ENCODE measurements at places on chromosomes 2 and 18.

DNA sequence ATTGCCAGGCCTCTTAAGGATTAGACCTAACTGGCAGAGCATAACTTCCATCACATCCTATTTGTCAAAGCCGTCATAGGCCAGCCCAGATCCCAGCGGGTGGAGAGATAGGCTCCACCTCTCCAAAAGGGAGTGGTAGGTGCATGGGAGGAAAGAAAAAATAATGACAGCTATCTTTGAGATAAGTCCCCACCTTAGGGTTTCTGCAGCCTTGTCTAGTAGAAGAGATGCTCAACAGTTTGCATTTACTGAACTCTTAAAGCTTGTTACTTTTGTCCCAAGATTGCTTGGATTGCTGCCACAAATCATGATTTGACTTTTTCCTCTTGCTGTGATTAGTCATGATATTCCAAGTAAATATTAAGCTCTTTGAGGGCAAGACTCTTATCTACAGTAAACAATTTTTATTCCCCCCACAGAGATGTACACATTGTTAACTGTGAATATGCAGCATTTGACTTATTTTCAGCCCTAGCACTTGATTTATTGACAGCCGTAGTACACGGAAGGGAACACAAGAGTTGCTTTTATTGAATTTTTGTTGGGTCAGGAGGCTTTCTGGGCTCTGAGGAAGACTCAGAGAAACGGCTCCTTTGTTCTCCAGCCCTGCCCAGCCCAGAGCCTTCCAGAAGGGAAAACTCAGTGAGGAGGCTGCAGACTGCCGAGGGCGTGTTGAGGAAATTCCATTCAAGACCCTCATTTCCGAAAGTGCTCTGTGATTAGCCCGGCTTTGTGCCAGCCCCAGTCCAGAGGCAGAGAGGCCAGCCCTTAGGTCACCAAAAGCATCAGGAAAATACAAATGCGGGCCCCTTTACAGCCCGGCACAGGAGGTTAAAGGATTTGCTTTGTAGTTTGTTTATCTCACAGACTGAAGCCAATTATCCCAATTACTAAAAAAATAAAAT, 75.5 kb upstream of the ZNF532 start:
- no peak for DNase-seq

GRCh38 chr2:41595240-41595639, 452.6 kb upstream of the PKDCC start:
- DNase-seq: no peak

- DNase-seq: no peak
Measured at GRCh38 chr2:145068509-145068908, 548.6 kb upstream of the ZEB2 start.

- DNase-seq: no peak
Measured at GRCh38 chr2:241489733-241490680, 18.4 kb downstream of the STK25 start.

DNA sequence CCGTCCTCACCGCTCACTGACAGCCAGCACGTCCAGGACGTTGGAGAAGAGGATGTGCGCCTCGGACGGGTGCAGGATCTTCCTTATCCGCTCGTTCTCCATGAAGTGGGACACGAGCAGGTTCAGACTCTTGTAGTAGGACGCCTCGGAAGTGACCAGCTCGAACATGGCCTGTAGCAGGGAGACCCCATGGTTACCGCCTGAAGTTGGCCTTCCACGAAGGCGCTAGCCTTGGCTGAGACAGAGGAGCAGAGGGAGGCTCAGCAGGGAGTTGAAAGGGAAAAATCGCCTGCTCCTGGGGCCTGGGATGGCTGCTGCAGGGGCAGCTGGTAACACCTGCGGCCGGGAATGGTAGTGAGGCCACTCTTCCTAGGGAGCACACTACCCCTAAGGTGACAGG, 24.7 kb downstream of the SNORC start:
- DNase-seq: no peak

DNA sequence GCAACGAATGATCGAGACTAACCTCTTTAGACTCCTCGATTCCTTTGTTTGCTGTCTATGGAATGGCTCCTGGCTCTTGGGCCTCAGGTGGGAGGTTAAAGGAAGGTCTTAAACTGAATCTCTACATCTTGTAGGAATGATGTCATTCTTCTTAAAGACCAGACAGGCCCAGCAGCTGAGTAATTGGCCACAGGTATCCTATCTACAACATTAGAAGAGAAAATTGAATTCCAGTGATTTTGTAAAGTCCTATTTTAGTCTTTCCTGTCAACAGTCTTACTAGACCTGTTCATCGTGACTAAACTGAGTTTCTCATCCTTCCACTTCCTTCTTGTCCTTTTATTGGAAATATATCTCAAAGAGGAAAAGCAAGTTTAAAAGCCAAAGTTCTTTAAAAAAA, 274.8 kb downstream of the ALPK2 start:
- no peak for DNase-seq

DNA sequence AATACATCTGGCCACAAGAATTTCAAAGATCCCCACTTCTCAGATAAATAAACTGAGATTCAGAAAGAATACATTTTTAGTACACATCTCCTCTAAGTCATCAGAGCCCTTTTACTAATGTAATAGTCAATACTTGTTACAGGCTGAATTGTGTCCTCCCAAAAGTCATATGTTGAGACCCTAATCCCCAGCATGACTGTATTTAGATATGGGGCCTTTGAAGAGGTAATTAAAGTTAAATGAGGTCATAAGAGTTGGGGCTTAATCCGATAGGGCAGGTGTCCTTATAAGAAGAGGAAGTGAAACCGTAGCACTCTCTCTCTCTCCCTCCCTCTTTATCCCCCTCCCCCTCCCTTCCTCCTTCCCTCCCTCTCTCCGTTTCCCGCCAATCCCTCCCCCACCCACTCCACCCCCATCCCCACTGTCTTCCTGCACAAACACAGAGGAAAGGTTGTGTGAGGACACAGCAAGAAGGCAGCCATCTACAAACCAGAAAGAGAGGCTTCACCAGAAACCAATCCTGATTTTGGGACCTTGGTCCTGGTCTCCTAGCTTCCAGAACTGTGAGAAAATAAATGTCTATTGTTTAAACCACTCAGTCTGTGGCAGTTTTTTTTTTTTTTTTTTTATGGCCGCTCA, 66.6 kb upstream of the ZNF397 start:
- no peak for DNase-seq

GRCh38 chr2:158882297-158882696, 86.1 kb upstream of the TANC1 start:
- DNase-seq: no peak

GRCh38 chr2:223538920-223539440, 63.2 kb downstream of the SCG2 start:
- DNase-seq: no peak

DNA sequence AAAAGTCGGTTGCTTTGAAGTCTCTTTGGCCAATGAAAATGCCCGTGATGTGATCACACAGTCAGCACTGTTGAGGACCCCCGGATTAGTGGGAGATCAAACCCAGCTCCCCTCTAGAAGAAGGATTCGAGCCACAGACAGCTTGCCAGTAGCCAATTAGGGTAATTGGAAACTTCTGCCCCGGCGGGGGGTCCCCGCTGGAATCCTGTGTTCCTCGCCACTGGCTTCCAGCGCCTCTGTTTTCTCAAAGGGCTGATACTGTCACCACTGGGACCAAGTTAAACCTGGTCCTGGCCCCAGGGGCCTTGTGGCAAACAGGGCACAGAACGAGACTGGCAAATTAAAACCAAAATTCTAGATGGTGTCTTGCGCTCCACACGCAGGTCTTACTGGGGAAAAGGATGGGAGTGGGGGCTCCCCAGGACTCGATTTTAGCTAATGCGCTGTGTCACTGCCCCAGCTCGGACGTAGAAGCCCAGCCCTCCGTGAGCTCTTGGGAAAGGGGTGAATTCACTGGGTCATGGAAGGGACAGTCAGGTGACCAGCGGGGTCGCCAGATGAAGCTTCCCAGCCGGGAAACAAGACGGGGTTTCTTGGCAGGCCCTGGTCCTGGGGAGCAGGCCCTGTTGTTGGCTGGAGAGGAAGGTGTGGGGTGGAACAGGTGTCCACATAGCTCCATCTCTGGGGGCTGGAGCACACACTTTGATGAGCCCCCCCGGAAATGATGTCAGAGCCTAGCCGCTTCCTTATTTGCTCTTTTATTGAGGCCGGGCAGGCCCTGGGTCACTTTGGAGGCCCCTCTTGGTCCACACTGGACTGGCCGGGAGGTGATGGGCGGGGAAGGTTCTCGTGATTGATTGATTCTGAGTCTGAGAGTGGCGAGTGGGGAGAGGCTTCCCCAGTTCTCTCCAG, 90.2 kb downstream of the SMAD7 start:
- no peak for DNase-seq

DNA sequence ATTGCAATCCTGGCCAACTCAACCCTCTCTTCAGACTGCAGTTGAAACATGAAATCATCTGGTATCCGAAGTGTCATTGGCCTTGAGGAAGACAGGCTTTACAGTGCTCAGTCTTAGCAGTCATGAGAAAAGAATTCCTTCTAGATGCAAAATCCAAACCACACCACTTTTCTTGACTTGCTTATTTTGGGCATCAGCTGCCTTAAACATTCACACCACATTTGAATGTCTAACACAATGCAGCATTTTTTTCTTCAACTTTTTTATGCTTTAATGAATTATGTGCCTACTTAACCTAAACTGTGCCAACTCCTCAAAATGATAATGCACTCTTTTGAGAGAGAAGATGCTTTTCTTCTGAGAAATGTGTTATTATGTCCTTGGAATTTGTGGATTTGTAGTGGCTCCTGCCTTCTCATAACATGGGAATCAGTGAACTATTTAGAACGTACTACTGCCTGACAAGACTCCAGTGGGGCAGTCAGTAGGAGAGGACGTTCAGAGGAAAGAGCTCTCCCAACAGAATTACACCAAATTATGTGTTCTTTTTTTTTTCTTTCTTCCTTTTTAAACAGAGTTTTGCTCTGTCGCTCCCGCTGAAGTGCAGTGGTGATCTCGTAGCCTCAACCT, 3.2 kb upstream of the FAM98A start:
- DNase-seq: no peak

- DNase-seq: no peak
Measured at GRCh38 chr2:132279930-132280615, 118.3 kb upstream of the ANKRD30BL start.

- no peak for DNase-seq
Measured at GRCh38 chr2:241673797-241674725, 12.6 kb downstream of the DTYMK start.

- no peak for DNase-seq
Measured at GRCh38 chr2:67412424-67412823, 15.3 kb downstream of the ETAA1 start.

- no peak for DNase-seq
Measured at GRCh38 chr2:168814939-168815907, 12.8 kb downstream of the NOSTRIN start.

DNA sequence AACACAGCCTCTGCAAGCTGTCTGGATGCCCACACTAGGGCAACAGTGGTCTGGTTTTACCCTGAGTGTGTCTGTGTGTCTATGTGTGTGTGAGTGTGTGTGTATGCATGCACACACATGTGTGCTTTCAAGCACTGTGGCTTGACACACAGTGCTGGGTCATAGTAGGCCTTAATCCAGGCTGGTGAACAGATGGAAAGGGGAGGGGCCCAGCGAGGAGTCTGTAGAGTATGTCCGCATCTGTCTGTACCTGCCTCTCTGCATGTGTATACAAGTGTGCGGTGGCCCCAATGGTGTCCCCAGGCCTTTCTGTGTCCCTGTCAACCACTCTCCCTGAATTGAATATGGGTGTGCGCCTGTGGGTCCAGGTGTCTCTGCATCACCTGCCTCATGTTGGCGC, 9.3 kb upstream of the KCNIP3 start:
- DNase-seq: no peak

GRCh38 chr2:208548700-208549099, 142.1 kb downstream of the PTH2R start:
- no peak for DNase-seq

Data from activated T-cell treated with anti-CD3 and anti-CD28 coated beads, Interleukin-2, amount 50 U/mL, for 24 hours (primary cell).